Fibroblast of villous mesenchyme (primary cell): ENCODE measurements at places on chromosomes 13 and 19.

DNA sequence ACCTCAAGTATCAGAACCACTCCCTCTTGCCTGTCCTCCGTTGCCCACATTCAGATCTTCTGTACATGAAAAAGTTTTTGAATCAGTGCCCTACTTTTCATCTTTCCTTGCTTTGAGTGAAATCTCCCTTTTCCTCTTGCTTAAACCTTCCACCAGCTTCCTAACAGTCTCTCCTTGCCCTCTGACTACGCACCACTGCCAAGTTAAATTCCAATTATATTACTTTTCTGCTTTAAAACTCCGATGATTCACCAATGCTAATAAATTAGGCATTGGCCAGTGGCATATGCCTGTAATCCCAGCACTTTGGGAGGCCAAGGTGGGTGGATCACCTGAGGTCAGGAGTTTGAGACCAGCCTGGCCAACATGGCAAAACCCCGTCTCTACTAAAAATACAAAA is 30.7 kb upstream of the RFXAP start:
- DNase-seq = no peak

GRCh38 chr13:20559659-20560356 is 7.1 kb upstream of the IFT88 start:
- no peak for DNase-seq

DNA sequence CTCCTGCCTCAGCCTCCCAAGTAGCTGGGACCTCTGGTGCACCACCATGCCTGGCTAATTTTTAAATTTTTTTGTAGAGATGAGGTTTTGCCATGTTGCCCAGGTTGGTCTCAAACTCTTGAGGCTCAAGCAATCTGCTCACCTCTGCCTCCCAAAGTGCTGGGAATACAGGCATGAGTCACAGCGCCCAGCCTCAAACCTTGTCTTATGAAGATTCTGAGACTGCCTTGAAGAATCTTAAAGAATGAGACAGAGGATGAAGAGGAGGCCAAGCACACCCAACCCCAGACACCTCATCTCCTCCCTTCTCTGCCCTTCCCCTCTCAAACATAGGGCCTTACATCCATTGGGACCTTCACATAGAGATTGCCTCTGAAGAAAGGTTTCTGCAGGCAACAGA is 179.7 kb downstream of the ABCC4 start:
- no peak for DNase-seq

GRCh38 chr13:87172166-87172835 is 498.9 kb upstream of the SLITRK5 start:
- DNase-seq = peak; percentile 78

DNA sequence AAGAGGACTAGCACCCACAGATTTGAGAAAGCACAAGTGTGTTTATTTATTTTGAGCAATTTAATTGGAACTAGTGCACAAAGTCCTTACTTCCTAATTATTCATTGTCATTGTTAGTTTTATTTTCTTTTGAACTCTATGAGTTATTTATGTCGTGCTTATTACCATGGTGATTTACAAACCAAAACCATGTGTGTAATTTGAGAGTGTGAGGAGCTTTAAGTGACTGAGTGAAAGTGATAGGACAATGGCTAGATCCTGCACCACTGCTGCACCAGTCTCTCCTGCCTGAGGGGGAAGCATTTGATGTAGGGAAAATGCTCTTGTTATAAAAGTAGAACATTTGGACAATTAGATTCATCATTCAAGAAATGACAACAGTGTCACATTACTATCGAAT is 172.3 kb upstream of the KLF12 start:
- DNase-seq = peak; percentile 10

GRCh38 chr13:95492044-95492801 is 60.3 kb upstream of the CLDN10 start:
- no peak for DNase-seq

DNA sequence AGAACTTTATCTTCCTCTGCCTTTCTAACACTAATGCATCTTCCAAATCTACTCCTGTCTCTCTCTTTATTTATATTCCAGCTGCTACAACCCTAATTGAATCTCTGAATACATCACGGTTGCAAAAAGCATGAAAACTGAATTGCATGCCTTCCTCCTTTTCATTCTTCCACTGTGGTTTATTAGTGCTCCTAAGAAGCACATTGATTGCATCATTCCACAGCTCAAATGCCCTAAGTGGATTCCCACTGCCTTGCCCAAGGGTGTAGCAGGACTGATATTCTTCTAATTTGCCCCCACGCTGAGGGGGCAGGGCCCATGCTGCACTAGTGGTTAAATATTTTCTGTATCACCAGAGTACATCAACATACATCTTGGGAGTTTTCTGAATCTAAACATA is 640.8 kb downstream of the EFNB2 start:
- no peak for DNase-seq

DNA sequence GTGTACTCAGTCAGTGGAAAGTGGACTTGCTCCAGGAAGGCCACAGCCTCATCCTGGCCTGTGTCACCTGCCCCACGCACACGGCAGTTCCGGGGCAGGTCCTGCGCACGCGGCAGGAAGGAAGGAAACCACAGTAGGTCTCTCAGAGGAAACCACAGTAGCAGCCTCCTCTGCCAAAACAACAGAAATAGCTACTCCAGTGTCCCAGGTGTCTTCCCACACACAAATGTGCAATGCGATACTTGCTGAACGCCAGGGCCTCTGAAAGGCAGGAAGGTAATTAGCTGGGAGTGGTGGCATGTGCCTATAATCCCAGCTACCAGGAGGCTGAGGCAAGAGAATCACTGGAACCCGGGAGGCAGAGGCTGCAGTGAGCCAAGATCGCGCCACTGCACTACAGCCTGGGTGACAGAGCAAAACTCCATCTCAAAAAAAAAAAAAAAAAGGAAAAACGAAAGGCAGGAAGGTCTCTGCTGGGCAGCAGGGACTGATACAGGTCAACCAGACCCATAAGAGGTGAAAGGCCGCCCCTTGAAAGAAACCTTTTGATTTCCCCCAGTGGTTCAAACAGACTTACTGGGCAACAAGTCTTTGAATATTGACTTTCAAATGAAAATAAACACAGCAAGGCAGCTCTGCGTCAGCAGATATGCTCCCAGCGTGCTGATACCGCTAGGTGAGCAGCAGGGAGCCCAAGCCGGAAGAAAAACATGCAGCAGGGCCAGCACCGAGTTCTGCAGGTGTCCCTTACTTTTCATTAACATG is 49.5 kb downstream of the CRYL1 start:
- DNase-seq = no peak

- no peak for DNase-seq
Measured at GRCh38 chr13:33745370-33746324, 72.3 kb upstream of the RFC3 start.

DNA sequence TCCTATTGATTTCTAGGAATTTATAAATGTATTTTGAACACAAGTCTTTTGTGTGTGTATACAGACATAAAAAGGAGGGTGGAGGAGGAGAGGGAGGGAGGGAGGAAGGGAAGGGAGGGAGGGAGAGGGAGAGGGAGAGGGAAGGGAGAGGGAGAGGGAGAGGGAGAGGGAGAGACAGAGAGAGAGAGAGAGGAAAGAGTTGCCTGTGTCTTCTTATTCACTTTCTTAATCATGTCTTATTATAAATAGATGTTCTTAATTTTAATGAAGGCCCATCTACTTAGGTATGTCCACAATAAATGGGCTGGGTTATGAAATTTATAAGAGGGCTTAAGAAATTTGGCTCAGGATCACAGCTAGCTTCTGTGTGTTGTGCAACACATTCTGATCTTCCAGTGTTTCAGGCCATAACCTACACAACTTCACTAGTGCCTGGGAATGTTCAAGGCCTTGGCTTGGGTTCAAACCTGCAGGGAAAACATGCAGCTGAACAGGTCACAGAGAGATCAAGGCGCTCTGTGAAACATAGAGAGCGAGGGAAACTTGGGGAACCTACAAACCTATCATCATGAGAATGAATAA is 39.3 kb downstream of the ZNF45 start:
- DNase-seq = peak; percentile 5

GRCh38 chr13:113465300-113465699 is 12.0 kb upstream of the ADPRHL1 start:
- no peak for DNase-seq

DNA sequence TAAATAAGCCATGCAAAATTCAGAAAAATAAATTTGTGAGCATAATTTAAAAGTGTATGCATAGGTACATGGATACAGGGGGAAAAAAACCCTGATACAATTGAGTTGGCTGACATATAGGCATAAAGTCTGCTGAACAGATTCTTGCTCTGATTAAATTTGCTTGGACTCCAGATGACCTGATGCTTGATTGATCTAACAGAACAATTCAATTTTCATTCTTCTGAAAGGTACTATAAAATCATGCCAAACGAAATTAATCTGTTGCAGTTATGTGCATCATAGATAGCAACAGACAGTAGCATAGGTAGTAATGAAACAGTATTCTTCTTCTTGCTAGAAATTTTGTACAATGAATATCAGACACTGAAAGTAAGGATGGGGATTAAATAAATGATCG is 578.2 kb upstream of the SLITRK6 start:
- no peak for DNase-seq

DNA sequence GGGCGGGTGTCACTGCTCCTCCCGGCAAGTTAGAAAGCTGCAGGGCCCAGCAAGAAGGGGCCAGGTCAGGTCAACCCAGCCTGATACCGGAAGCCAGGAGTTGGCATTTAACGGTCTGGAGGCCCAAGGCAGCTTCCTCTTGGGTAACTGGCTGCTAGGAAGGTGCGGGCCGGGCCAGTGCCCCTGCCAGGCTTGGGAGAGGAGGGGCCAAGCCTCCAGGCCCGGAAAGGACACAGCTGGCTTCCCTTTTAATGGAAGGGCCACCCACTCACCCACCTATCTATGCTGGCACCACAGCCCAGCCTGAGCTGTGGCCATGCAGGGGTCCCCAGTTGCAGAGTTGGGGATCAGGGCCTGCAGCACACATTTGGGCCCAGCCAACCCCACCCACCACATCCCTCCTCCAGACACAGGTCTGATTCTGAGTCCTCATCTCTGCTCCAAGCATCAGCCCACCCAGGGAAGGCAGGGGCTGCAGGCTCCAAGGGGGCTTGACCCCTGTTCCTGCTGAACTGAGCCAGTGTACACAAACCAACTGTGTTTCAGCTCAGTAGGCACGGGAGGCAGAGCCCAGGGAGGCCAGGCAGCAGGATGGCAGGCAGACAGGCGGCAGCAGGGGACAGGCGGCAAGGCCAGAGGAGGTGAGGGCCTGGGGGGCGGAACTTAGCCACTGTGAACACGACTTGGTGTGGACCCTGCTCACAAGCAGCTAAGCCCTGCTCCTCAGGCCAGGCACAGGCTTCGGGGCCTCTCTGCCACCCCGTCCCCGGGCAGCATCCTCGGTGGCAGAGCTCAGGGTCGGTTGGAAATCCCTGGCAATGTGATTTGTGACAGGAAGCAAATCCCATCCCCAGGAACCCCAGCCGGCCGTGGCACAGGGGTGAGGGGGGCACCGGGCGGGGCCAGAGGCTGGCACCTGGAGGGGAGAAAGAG is 40.8 kb downstream of the ZSWIM4 start:
- no peak for DNase-seq

DNA sequence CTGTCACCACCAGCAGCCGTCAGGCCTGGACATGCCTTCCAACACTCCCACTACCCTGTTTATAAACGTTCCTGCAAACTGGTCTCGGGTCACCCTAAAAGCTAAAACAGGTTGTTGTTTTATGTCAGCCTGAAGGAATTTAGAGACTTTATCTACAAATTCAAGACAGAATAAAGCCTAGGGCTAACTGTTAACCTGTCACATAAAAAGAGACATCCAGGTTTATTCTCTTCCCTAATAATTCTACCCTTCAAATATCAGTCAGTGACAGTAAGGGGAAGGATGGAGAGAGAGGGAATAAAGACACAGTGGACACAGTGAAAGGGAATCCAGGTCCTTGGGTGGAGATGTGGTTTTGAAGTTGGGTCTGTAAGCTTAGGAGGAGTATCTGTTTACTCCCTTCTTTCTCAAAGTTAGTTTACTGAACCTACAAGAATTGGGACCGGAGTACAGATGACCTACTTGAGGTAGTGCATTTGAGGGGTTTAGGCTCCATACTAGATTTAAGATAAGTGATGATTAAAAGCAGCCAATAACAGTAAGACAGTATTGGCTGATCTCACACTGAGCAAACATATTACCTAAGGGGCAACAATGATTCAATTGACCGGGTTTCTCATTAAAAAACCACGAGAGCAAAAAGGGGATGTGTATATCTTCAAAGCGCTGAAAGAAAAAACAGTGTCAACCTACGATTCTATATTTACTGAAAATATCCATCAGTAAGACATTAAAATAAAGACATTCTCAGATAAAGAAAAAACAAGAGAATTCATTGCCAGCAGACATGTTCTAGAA is 142.7 kb downstream of the USP12 start:
- no peak for DNase-seq

- DNase-seq = no peak
Measured at GRCh38 chr13:113327766-113328471, 30.9 kb downstream of the LAMP1 start.

DNA sequence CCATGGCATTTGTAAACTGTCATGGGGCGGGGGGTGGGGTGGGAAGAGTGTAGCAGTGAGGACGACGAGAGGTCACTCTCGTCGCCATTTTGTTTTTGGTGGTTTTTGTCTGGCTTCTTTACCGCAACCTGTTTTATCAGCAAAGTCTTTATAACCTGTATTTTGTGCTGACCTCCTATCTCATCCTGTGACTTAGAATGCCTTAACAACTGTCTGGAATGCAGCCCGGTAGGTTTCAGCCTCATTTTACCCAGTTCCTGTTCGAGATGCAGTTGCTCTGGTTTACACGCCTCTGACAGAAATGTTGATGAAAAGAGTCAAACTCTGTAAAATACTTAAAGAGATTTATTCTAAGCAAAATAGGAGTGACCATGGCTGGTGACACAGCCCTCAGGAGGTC is 852.0 kb downstream of the DACH1 start:
- DNase-seq = no peak

DNA sequence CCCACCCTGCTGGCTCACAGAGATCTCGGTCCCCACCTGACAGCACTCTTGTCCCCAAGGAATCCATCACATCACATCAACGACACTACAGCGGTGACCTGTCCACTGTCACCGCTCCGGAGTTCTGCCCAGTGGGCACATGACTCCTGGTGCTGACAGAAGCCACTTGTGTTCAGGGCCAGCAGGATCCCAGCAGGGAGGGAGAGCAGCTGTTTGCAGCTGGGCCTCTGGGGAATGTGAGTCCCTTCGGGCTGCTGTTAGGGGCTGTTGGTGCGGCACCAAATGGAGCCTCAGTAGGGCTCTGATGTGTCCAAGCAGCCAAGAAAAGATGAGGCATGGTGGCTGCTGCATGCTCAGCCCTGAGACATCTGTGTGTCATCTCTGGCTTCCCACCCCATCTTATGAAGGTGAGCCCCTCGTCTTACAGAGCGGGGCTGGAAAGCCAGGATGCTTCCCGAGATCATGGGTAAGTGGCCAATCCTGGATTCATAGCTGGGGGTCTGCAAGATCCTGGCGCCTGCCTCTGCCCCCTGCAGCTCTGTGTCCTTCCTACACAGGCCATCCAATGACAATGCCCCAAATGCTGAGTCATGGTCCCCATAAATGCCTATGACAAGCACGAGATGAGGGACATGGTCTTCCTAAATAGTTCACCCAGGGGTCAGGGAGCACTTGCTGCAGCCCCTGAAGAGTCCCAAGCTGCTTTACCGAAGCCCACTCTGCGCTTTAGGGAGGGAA is 56.0 kb downstream of the F2RL3 start:
- no peak for DNase-seq
